ENCODE measurements at places on chromosomes 5 and 9.

GRCh38 chr5:159864885-159865691, 51.2 kb upstream of the ADRA1B start:
- no peak for DNase-seq

- DNase-seq = peak; percentile 7
Measured at GRCh38 chr9:101235105-101235866, 149.5 kb downstream of the BAAT start.

DNA sequence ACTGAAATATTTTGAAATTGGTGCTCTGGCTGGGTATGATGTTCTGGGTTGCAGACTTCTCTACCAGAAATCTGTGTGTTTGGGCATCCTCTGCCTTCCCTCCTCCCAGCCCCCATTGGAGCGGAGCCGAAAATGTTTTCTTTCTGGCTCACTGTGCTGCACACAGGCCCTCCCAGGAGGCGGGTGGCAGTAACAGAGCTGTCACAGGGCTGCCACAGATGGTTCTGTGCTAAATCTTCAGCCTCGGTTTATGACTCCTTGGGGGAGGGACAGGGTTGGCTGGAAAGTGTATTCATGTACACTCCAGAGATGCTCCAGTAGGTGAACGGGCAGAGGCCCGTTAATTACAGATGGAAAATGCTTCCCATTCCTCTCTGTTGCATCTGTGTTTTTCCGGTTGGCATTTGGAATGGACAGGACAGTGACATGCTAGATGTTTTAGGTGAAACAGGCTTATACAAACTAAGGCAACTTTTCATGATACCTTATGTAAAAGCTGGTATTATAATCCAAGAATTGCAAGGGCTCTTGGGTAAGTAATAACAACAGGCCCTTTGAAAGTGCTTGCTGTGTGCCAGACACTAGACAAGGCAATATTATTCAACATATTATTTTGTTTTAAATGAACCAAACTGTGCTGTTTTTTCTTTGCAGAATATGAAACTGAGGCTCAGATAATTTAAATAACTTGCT, 180.2 kb downstream of the ADCY2 start:
- DNase-seq = no peak

DNA sequence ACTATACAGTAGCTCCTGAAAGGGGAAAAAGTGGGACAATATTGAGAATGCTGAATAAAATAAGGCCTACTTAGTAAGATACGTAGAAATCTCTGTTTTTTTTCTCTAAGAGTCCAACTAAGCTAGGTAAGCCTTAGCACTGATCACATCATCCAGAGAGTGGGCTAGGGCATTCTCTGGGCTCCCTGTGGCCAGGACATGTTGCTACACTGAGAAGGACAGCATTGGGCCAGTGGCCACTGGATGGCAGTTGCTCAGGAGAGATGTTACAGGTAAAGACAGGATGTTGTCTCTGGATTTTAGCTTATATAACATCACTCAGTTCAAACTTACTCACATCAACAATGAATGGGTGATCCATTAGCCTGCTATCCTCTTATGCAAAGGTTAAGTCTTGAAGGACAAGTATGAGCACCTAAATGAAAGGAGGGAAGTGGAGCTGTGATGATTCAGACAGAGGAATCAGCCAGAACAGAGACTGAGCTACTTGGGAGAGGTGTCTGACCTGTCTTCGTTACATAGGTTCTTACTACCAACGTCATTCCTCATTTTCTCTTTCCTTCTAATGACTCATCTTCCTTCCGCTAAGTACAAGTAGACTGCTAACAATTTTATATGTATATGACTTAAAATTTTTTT, 226.6 kb upstream of the ADCY2 start:
- no peak for DNase-seq

DNA sequence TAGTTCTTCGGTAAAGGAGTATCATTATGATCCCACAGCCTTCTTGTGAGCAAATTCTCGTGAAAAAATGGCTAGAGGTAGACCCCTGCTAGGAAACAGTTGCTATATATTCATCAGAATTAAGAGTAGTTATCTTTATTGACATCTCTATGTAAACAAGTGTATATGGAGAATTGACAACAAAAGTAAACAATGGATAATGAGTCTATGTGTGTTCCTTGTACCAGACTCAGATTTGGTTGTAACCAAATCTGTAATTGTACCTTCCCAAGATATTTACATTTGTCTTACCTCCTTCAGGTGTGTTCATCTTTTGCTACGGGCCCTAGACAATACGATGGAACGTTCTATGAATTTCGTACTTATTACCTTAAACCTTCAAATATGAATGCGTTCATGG, 2.1 kb downstream of the NIPSNAP3B start:
- DNase-seq = no peak

DNA sequence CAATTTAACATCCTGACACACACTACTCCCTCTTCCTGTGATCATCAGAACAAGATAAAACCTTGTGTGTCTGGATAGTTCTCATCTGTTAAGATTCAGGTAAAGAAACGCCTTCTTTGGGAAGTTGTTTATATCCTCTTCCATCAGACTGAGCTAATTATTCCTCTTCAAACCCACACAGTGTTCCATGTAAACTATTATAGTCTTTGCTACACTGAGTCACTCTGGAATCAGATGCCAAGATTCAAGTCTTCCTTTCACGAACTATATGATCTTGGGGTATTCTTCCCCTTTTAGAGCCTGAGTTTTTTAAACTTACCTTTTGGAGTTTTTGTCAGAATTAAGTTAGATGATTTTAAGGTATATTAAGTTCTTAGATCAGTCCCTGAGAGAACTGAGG, 2.0 kb downstream of the OR1J1 start:
- no peak for DNase-seq

DNA sequence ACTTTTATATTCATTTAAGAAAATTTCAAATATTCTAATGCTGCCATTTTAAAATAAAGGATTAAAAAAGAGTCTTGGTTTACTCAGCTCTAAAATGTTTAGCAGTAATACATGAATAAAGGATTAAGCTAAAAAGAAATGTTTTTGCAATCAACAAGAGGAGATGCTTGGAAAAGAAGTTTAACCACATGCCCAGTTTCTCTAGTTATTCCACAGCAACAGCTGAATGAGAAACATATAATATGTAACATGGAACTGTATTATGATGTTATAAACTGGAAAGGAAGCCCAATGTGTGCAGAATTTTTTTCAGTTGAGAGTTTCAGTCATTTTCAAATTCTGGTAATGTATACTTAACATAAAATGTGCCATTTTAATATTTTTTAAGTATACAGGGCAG, 76.5 kb upstream of the ALDH1A1 start:
- DNase-seq = no peak

DNA sequence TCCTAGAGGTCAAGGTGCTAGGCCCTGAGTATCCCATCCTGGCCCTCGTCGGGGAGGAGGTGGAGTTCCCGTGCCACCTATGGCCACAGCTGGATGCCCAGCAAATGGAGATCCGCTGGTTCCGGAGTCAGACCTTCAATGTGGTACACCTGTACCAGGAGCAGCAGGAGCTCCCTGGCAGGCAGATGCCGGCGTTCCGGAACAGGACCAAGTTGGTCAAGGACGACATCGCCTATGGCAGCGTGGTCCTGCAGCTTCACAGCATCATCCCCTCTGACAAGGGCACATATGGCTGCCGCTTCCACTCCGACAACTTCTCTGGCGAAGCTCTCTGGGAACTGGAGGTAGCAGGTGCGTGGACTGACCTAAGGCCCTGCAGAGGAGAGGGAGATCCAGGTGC, 7.9 kb downstream of the BTNL9 start:
- DNase-seq = no peak

GRCh38 chr5:35850967-35851680, 5.6 kb upstream of the IL7R start:
- DNase-seq = no peak

GRCh38 chr9:18185196-18185595, 288.8 kb upstream of the ADAMTSL1 start:
- DNase-seq = no peak

GRCh38 chr5:38165435-38165834, 92.9 kb upstream of the EGFLAM start:
- DNase-seq = no peak

DNA sequence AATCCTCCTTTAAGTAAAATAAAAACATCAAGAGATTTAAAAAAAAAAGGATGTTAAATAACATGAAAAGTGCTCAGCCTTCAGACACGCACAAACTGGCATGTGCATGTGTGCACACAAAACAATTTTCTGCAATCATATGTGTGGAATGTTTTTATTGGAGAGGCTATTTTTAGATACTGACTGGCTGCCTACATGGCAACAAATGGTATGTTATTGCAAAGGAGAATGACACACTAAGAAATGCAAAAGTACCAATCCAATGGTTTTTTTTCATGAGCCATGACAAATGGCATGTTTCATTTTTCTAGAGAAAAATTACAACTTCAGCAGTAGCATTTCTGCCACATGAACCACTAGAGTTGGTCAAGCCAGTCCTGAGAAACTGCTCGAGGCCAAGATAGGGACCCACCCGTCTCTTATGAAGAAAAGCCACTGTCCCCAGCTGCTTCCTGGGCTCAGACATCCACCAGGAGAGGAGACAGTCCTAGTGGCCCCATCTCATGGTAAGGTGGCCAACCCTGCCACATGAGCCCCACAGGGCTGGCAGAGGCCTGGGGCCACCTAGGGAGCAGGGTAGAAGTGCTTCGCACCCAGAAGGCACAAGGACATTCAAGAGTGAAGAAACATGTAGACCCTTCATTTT, 116.4 kb downstream of the MYO10 start:
- no peak for DNase-seq
